T follicular helper cell (primary cell): ENCODE measurements at places on chromosomes 7 and 10.

DNA sequence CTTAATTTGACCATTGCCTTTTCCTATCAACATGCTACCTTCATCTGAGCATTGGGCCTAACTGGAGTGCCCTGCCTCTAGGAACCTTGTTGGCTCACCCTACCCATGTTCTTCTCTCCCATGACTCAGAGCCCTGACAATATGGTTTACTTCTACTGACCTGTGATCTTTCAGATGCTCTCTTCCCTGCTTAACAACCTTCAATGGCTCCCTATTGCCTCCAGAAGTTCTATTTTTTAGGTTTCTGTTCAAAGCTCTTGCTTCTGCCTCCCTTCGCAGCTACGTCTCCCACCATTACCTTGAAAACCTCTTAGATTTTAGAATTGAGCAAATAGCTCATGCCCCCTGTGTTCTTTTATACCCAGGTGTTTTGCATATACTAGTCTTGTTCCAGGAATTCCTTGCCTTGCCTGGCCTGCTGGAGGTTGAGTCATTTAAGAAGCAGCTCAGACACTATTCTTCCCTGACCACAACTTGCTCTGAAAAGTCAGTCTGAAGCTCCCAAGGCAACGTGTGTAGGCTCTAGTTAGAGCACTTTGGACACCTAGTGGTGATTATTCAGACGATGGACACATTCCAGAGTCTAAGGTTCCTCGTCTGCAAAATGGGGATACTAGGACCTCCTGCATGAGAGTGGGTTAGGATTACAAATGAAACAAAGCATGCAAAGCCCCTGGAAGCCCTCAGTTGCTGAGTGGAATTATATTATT is 64.4 kb upstream of the EMX2 start:
- no peak for DNase-seq

GRCh38 chr10:43137717-43138020 is 576 bp upstream of the CSGALNACT2 start:
- DNase-seq: no peak

GRCh38 chr10:18474118-18474455 is 177.3 kb downstream of the NSUN6 start:
- no peak for DNase-seq

- DNase-seq: no peak
These were observed 24.9 kb downstream of the MBL2 start for GRCh38 chr10:52747694-52748093.

DNA sequence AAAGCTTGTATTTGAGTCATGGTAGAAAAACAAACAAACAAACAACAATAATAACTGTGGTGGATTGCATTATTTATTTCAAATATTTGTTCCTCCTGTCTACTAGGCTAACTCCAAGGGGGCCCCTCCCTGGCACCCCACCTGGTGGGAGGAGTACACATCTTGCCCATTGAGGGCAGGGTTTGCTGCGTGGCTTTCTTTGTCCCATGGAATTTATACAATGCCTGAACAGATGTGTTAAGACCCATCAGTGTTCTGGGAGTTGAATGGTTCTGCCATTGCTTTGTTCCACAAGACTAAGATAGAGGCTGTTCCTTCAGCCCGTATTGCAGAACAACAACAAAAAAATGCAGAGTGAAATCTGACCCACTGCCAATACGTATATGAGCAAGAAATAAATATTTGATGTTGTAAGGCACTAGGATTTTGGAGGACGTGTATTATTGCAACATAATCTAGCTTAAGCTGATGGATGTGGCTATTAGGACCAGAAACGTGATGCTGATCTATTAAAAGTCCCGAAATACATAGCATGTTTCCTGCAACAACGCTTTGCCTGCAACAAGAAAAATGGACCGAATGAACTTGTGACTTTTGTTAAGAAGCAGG is 119.1 kb upstream of the JCAD start:
- no peak for DNase-seq

- DNase-seq: no peak
These were observed 51.8 kb upstream of the DNAAF5 start for GRCh38 chr7:674454-675410.

- DNase-seq: no peak
These were observed 37.4 kb downstream of the RASGEF1A start for GRCh38 chr10:43229208-43230061.

GRCh38 chr7:7810826-7811225 is 92.4 kb upstream of the RPA3 start:
- no peak for DNase-seq

GRCh38 chr10:91579329-91579985 is 53.4 kb downstream of the PPP1R3C start:
- DNase-seq: no peak

DNA sequence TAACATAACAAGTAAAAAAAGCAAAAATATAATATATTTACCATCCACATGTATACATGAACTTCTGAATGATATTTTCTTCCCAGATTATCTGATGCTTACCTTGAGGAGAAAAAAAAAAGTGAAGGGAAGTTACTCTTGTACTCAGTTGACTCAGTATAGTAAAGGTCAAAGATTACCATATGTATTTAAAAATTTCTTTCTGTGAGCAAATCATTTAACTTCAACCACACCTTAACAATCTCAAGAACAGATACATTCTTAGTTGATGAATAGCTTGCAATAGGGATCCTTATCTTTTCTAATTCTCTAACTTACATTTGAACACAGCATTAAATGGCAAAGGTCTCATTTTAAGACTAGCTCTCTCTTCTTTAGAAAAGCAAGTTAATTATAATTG is 29.8 kb downstream of the PRR15 start:
- no peak for DNase-seq

DNA sequence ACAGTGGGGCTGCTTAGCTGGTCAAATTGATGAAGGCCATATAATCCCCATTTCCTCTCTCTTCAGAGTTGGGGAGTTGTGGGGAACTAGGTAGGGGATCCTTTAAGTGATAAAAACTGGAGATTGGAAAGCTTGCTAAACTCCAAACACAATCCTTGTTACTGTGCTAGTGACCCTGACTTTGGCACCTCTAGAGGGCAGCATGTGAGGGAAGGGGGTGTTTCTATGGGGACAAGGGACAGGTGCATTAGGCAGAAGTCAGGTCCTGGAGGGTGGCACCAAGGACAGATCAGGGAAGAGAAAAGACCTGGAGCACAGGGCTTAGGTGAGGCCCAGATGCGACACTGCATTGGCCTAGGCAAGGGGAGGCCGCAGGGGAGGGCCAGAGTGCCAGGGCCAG is 66.9 kb downstream of the CDHR3 start:
- DNase-seq: no peak

- DNase-seq: no peak
These were observed 28.5 kb upstream of the ZMYND11 start for GRCh38 chr10:106740-107139.

- no peak for DNase-seq
These were observed 460.0 kb upstream of the NRP1 start for GRCh38 chr10:33794460-33794859.

- DNase-seq: no peak
These were observed 38.2 kb upstream of the MYO3A start for GRCh38 chr10:25895856-25896255.

DNA sequence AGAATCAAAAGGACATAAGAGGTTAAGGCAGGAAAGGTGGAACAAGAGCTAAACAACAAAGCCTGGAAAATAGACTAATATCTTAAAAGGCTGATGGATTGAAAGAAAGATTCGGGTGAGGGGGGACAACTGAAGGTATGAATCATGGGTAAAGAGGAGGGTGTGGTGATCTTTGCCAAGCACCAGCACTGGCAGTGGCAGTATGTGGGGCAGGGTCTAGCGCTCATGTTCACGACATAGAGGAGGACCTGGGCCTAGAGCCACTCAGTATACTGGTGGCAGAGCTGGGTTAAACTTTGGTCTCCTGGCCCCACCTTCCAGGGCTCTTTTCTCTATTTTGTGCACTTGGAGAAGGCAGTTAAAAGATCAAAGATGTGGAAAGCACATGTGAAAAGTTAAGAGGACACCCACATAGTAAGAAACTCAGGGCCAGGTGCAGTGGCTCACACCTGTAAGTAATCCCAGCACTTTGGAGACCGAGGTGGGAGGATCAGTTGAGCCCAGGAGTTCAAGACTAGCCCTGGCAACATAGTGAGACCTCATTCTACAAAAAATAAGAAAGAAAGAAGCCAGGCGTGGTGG is 40.5 kb upstream of the MMD2 start:
- DNase-seq: no peak

- no peak for DNase-seq
These were observed 21.8 kb upstream of the MRC1 start for GRCh38 chr10:17787087-17787961.

DNA sequence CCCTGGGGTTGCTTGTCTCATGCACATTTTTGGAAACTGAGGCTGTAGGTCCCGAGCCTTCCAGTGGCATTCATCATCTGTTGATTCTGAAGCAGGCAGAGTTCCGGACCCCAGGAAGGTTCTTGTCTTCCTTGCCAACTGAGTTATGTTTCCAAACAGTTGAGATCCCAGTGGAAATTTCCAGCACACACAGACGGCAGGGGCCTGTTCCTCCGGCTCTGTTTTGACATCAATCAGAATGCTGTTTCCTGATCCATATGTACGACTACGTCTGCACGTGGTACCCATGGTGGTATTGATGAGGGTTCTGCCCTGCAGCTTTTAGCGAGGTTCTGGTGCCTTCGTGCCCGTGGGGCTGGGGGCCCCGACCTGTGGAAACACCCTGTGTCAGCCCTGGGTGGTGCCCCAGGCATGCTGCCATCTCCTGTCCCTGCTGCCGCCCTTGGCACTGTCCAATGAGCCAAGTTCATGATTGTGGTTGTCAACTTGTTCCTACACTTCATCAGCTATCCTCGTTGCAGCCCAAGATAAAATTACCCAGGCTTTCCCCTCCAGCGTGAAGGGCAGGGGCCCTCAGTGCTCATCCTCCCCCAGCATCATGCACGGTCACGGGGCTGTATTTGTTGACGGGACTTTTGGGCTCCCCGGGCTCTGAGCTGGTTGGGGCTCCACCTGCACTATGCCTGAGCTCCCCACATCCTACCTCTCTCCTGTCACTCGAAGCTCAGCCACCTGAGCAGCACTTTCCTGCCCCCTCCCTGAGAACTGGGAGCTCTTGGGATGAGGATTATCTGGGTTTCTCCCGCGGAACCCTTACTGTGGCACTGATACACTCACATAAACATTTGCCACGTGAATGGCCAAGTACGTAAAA is 7.8 kb upstream of the DPYSL4 start:
- no peak for DNase-seq

- DNase-seq: no peak
These were observed 383.1 kb downstream of the SORCS3 start for GRCh38 chr10:105024184-105024583.

DNA sequence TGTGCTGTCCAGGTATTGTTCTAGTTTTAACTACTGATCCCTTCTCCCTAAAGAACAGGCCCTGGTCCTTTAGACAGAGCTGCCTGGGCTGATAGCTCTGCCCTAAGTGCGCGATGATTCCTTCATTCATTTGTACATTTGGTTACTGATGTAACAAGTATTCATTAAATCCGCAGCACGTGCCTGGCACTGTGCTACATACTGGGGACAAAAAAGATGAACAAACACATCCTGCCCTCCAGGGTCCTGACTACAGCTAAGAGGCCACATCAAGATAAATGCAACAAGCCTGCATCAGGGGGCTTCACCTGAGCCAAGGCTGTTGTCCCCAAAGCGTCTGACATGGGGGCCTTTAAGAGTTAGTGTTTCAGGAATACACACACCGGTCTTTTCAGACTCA is 99.0 kb upstream of the PODXL start:
- DNase-seq: no peak

GRCh38 chr7:119935418-119936025 is 337.5 kb upstream of the KCND2 start:
- DNase-seq: no peak

GRCh38 chr10:106900016-106900652 is 264.4 kb downstream of the SORCS1 start:
- no peak for DNase-seq

- no peak for DNase-seq
These were observed 85.9 kb downstream of the CD36 start for GRCh38 chr7:80724249-80724871.

- no peak for DNase-seq
These were observed 29.0 kb downstream of the MRC1 start for GRCh38 chr10:17838080-17838648.

DNA sequence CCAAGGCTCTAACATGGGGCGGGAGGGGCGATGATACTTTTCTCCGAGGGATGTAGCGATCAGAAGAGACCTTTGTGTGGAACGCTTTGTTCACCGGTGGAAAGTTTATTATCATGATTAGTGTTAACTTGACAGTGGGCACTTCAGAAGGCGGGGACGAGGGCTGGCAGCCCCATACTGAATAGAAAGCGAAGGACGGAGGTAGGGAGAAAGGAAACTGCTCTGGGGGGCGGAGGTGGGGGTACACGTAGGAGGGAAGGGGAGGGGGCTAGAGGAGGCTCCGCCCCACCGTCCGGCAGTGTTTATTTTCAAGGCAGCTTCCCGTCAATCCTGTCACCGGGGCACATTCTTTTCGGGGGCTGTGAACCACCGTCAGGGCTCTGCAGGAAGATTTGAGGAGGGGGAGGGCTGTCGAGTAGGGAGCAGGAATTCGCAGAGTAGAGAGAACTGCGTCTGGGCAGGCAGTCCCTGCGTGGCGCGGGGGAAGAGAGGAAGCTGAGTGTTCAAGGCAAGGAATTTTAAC is 9.4 kb upstream of the NKX2-3 start:
- DNase-seq: no peak

DNA sequence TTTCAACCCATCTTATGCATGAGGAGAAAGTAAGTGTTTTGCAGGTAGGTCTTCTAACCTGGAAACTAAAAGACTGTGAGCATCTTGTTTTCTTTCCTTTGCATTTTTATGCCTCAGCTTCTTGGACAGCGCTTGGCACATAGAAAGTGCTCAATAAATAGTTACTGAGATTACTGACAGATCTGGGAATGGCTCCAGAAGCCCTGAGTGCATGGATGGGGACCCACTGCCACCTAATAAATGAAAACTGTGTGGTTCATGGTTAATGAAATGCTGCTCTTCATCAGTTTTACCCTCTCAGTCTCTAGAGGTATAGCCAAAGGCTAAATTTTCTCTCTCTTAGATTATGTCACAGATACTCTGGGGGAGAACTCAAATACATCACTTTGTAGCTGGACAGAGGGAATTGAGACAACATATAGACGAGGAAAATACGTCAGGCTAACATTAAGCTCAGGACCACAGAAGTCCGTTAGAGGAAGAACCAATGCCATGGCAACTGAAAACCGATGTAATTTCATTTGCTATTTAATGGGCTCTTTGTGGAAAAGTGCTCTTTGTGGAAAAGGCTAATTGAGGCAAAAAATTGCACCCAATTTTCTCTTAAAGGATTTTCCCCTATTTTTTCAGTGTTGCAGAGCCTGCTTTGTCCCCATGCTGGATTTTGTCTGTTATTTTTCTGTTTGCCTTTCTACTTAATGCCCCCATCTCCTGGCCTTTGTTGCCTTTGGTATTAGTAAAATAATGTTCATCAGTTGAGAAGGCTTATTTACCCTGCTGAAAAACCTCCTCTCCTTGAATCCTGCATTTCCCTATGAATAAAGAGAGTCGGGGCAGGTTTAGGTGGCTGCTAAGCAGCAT is 17.8 kb downstream of the ASB4 start:
- DNase-seq: no peak

DNA sequence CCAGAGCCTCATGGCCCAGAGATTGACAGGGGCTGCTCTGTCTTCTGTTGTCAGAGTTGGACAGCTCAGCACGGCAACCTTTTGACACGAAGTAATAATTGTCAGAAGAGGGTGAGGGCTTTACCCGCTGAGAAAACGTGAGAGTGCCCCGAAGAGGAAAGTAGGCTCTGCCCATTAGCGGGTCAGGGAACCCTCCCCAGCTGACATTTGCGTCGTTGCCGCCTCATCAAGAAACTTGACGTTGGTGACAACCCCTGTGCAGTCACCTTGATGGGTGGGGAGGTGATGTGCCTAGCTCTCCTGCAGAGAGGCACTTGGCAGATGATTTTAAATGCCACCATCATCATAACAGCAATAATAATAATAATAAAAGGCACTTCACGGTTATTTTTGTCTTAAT is 202.1 kb downstream of the USP6NL start:
- no peak for DNase-seq
